MV-4-11 (cell line): ENCODE measurements at places on chromosomes 4 and X.

GRCh38 chrX:75061701-75062100 is 94.4 kb downstream of the ABCB7 start:
- no peak for DNase-seq

GRCh38 chr4:66017671-66018070 is 347.4 kb upstream of the EPHA5 start:
- DNase-seq = no peak

GRCh38 chr4:54228546-54228945 is 547 bp upstream of the PDGFRA start:
- no peak for DNase-seq

GRCh38 chr4:112411781-112412550 is 104.0 kb downstream of the NEUROG2 start:
- no peak for DNase-seq

DNA sequence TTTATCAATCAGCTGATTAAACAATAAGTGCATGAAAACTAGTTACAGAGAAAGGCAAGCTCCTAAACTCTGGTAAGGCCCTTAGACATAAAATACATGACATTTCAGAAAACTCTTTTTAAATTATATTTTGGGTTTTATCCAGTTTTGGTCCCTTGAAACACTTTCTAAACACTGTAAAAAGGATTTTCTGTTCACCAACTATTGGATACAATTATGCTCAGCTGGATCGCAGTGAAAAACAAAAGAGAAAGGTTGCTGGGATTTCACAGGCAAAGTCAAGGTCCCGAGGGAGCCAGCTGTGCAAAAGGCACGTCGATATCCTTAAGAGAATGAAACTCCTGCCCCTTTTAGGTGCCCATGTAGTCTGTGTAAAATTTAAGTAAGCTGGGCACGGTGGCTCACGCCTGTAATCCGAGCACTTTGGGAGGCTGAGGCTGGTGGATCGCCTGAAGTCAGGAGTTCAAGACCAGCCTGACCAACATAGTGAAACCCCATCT is 1018.4 kb upstream of the INTU start:
- DNase-seq = no peak

- DNase-seq = no peak
These were observed 133.1 kb downstream of the IDS start for GRCh38 chrX:149371986-149372385.

DNA sequence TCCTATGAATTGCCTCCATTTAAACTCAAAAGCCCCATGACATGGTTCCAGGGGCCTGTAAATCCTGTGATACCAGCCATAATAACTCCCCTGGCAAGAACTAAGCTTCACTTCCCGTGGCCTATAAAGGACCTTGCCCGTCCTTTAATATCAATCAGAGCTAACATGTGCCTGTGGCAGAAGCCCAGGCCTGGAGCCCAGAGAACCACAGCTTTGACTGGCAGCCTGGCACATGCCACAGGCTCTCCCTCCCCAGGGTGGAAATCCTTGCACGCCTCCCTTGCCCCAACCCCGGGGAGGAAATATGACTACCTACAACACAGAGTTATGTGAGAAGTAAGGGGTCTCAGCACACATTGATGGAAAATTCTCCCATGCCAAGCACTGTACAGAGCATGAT is 287.4 kb downstream of the RAB28 start:
- DNase-seq = no peak

DNA sequence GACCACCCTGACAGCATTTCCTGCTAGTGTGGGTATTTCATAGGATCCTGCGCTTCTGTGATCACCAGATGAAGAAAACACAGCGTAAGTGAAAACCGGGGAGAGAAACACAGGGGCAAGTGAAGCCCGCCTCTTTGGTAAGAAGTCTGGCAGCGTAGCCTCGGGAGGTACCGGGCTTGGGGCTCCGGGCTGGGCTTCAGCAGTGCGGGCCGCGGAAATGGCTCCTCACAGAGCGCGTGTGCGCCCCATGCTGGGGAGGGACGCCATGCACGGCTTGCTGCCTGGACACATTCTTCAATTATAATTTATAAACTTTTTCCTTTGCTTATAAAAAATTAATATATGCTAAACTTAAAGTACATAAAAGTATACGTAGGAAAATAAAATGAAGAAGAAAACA is 151.5 kb downstream of the AFAP1 start:
- no peak for DNase-seq

DNA sequence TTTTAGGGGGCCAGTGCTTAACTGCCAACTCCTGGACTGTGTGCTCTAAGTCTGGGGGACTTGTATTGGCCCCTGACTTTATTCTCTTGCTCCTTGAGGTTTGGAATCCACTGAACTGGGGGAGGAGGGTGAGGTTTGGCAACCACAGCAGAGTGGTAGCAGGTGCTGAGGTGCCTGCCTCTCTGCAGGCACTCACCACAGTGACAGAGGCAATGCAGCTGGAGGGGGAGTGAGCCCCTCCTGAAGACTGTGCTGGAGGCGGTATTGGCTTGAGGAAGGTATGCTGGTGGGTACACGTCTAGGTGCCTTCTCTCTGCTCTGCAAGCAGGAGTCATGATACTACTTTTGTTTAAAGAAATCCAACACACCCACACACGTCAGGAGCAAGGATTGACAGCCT is 24.6 kb downstream of the CFAP299 start:
- no peak for DNase-seq

DNA sequence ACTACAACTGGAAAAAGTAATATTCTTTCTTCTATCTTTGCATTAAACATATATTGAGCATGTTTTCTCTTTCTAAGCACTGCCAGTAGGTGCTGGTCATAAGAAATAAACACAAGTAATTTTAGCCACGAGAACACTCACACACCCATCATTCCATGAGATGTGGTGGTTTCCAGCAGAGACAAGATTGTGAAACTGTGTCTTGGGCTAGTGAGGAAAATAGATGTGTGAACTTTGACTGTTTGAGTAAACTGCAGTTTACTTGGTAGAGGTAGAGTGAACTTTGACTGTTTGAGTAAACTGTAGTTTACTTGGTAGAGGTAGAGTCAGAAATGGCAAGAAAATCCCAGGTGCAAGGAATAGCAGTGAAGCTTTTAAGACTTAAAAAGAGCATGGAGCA is 300.9 kb upstream of the HS3ST1 start:
- no peak for DNase-seq

DNA sequence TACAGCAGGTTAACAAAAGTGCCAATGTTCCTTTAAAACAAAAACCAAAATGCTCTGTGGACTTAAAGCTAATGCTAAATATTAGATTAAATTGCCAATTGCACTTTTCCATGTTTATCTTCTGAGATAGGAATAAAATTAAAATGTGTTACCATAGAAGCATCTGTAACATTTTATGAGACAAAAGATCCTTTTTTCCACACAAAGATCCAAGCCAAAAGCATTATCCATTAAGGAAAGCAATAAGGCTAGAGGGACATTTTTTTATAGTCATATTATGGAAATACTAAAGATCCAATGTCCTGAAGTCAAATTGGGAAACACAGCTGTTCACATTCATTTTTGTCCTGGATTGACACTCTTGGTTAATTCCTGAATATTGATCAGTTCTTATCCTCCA is 73.6 kb downstream of the PALLD start:
- no peak for DNase-seq

- DNase-seq = no peak
These were observed 983.1 kb upstream of the PABPC4L start for GRCh38 chr4:135184715-135185114.

GRCh38 chr4:142697320-142697719 is 148.8 kb downstream of the INPP4B start:
- DNase-seq = no peak

DNA sequence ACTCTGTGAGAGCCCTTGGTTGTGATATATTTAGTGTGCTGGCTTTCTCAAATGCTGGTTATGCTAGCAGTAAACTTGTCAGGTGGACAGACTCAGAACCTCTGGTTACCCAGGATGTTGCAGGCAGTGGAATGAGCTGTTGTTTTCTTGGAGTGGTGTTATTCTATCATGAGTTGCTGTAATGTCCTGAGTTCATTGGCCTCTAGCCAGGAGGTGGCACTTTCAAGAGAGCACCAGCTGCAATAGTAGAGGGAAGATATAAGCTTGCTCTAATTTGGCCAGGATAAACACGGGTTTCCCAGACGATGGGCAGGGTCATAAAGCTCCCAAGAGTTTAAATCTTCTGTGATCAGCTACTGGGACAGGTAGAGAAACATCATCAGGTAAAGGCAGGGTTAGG is 95.0 kb upstream of the UBQLN2 start:
- DNase-seq = no peak

- DNase-seq = no peak
These were observed 266.6 kb downstream of the ZNF674 start for GRCh38 chrX:46278572-46278971.

GRCh38 chr4:120085705-120086104 is 19.1 kb upstream of the MAD2L1 start:
- DNase-seq = peak; percentile 7

DNA sequence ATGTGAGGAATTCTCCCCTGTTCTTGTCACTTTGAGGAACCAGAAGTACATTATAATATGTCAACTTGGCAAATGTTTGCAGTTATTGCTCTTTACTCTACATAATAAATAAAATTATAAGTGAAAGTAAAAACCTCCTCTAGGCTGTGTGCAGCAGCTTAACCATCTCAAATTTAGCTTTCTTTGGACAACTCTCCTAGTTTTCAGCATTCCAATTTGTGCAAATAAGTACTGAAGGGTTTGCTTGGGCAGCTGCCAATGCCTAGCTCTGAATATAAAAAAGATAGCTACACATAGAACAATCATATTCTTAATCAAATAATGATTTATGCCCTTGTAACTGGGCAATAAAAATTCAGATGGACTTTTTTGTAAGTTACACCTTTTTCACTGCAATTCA is 82.5 kb downstream of the GASK1B start:
- DNase-seq = no peak

- no peak for DNase-seq
These were observed 131.9 kb downstream of the REELD1 start for GRCh38 chr4:146346276-146346675.

DNA sequence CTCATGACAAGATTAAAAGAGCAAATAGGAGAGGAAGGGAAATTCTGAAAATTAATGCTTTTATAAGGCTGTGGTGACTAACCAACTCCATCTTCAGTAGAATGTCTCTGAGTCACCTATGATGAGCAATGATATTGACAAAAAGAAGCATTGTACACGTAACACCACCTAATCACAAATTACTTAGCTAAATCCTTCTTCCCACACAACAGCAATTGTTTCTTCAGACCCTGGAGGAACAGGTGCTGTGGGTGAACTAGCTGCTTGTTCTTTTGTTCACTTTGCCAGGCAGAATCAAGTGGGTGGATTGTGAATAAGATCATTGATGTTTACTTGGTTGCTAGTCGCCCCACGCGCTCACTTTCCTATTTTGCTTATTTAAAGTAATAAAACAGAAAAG is 315.5 kb downstream of the CAMK2D start:
- DNase-seq = no peak

DNA sequence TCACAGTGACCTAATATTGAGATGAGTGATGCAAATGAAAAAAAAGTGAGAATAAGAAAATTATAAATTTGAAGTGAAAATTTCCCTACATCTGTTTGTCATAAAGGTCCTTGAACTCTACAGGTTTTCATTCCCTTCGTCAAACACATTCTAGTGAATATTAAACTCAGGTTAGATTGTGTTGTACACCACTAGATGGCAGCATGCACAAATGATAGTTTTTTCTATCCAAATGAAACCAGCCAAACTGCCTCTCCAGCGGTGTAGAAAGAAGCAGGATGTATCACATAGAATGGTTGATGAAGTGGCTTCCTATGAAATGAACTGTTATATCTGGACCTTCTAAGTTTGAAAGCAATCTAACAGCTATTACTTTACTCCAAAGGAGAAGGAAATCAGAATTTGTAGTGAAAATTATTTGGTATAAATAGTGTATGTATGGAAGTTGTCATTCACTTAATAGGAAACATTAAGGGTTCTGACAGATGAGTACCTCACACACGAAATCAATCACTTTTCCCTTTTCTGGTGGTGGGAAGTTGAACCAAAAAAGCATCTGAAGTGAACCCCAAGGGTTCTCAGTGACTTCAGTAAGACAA is 382.7 kb downstream of the UNC5C start:
- peak; percentile 63 for DNase-seq

DNA sequence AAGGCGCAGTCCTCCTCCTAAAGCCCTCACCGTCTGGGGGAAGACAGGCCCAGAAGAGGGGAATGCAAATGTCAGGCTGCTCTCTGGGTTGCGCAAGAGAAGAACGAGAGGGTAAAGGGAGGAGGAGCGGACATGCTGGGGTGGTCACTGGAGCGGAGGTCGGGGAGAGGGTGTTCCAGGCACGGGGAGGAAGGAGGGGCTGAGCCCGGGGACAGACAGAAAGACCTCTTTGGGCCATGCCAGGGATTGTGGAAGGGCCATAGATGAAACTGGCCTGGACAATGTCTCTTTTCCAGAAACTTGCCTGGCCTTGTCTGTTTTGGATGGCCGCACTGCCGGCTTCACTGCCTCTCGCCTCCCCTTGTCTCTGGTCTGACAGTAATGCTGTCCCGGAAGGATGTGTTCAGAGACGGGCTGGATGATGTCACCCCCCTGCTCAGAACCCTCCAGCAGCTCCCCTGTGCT is 121.0 kb downstream of the SORCS2 start:
- DNase-seq = no peak

GRCh38 chrX:152306331-152306730 is 144.8 kb downstream of the GABRA3 start:
- DNase-seq = peak; percentile 57

GRCh38 chrX:14051416-14051815 is 21.7 kb upstream of the GEMIN8 start:
- DNase-seq = no peak

DNA sequence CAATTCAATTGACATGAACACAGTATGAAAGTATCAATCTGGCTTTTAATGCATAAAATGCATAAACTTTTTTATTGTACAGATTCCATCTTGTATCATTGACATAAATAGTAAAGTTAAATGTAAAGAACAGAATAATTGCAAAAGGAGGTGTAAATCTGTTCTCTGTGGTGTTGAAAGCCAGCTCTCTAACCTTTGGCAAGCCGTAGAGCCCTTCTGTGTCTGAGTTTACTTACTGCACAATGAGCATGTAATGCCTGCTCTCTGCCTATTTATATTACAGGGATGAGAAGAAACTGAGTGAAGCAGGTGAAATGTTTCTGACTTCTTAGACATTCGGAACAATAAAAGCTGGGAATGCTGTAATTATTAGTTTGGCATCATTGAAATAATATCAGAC is 389.3 kb upstream of the EPHA5 start:
- no peak for DNase-seq

DNA sequence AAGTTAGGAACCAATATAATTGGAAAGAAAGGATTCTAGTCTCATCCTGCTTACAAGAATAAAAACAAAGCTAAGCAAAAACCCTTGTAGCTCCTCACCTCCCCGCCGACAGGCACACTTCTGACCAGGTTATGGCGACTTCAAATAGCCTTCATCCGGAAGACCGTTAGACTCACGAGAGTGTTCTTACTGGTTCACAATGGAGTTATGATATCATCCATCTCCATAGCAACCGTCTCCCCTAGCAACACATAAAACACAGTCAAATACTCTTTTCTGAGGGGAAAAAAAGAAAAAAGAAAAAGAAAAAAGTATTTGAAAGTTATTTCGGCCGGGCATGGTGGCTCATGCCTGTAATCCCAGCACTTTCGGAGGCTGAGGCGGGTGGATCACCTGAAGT is at the start of gene IL13RA2:
TSS of gene IL13RA2 (minus strand) at position 162 of the 400 bp plus-strand sequence. CDS start 347 bp downstream, outside the sequence.
- DNase-seq = no peak

GRCh38 chr4:30719454-30720020 is 632 bp upstream of the PCDH7 start:
- no peak for DNase-seq

GRCh38 chrX:38515291-38515690 is 46.1 kb upstream of the TSPAN7 start:
- peak; percentile 41 for DNase-seq

GRCh38 chr4:83334425-83335241 is at the start of gene HPSE:
TSS of gene HPSE (minus strand) at chr4:83334848. CDS start at chr4:83334782, 66 bp downstream.
- peak; percentile 76 for DNase-seq

- DNase-seq = no peak
These were observed 39.2 kb upstream of the TLR3 start for GRCh38 chr4:186029571-186030398.
